ENCODE measurements at places on chromosomes 2 and 18.
A peak's percentile ranks its signal among the peaks of the same experiment; 100 is the strongest.

GRCh38 chr18:73900106-73900835 lies 247.4 kb downstream of the FBXO15 start:
- no peak for DNase-seq

DNA sequence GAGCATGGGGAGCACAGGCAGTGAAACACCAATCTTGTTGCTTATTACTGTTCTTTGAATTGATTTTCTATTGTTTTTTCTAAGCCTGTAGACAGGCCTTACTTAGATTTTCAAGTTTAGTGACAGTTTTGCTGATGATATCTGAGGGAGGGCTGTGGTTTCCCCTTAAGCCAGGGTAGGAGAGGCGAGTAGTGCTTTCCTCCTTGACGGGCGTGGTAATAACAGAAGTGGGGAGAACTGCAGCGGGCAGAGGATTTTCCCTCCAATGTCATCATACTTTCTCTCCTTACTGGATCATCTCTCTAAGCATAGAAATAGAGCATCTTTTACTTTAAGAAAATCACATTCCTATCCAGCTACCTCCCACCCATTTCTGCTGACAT lies 314.4 kb downstream of the ALK start:
- DNase-seq: no peak

DNA sequence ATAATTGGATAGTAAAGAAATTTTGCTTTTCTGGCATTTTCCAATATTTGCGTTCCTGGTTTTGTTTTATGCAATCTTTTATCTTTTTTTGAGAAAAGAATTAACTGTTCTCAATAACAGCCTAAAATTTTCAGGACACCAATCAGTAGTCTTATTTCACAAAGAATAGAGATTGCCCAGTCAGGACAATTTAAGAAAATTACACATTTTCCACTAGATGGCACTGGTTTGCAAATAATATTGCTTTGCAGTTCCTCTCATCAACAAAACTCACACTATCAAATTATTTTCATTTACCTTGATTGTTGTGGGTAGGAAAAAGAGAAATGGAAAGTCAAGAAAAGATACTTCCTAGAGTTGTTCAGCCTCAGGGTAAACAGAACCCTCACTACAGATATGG lies 2.4 kb upstream of the RBM45 start:
- DNase-seq: no peak

GRCh38 chr2:45895241-45895861 lies 243.9 kb downstream of the PRKCE start:
- no peak for DNase-seq

- DNase-seq: no peak
Observed at GRCh38 chr2:233967164-233967563, 50.0 kb downstream of the TRPM8 start.

GRCh38 chr2:172655091-172655837 lies 80.4 kb upstream of the RAPGEF4 start:
- no peak for DNase-seq

GRCh38 chr18:58789876-58790240 lies 74.8 kb upstream of the ZNF532 start:
- no peak for DNase-seq

DNA sequence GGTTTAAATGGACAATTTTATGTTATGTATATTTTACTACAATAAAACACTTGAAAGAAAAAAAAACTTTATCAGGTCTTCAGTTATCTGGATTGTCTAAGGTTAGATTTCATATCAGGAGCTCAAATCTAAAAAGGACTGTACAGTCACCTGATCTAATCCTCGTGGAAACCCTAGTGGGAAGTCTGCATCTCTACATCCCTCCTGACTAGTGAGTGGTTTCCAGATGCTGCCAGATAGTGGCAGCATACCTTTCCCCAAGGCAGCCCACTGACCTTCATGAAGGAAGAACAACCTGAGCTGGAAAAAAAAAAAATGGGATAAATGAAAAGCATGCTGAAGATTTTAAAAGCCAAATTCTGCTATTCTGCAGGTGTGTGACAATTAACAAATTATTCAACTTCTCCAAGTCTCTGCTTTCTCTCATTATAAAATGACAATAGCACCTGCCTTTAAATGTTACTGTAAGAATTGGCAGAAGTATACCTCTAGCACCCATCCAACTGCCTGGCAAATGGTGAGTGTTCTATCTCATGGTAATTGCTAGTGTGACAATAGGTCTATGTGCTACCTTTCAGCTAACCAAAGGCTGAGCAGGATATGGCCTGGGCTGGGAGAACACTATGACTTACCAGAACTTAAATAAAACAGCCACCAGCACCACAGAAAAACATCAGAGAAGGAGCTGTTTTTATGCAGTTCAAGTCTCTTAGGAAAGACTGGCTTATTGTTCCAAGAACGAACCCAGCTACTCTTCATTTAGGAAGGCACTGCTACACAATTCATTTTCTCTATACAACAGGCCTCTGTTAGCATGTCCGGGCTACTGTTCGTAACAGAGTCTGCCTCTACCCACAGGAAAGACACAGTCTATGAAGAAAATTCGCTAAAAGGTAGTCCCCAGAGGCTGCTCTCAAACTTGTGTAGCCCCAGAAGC lies 8.6 kb downstream of the CLASP1 start:
- DNase-seq: no peak

DNA sequence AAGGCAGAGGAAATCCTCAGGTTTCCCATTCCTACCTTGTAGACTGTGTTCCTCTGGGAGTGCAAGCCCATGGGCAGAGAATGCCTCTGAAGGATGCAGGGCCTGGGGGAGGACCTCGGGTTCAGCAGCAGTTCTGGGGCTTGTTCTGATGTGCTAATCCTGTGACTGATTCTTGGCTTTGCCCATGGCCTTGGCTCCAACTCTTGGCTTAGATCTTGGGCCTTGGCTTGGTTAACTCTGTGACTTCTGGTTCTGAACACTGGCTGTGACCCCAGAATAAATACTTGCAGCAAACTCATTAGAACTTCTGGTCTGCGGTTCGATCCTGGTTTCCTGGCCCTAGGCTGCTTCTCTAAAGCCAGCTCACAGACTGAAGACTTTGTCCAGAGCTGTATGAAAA lies 366.9 kb upstream of the ZEB2 start:
- DNase-seq: no peak

DNA sequence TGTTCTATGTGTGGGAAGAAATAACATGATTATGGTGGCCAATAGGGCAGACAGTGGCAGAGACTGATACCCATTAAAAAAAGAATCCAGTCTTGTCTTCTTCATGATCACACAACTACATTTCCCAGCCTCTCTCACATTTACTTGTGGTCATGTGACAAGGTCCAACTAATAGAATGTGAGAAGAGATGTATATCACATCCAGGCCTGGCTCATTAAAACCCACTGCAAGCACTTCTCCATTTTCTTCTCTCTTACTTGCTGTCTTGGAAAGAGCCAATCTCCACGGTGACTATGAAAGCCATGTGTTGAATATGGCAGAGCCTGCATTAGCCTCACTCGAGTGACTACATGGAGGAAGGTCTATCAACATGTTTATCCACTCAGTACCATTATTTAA lies 306.2 kb upstream of the ZEB2 start:
- DNase-seq: no peak

DNA sequence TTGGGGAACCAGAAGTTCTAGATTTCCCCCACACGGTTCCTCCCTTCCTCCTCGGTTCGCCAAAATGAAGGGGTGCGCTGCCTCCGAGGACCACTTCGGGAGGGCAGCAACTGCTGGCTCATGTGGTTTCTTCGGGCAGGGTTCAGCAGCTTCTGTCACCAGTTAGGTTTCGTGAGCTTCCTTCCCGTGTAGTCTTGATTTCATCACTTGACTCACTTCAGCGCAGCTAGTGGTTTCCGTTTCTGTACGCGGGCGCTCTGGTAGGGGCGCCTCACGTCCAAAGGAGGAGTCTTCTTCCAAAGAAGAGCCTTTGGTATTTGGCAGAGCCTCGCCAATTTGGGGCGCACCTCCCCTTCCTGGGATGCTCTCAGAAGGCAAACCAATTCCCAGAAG lies 485 bp upstream of the GALNT3 start:
- DNase-seq: peak; percentile 42

- no peak for DNase-seq
Observed at GRCh38 chr2:39488450-39488849, 51.4 kb upstream of the MAP4K3 start.

GRCh38 chr2:151842830-151843690 lies 14.8 kb upstream of the ARL5A start:
- DNase-seq: no peak

DNA sequence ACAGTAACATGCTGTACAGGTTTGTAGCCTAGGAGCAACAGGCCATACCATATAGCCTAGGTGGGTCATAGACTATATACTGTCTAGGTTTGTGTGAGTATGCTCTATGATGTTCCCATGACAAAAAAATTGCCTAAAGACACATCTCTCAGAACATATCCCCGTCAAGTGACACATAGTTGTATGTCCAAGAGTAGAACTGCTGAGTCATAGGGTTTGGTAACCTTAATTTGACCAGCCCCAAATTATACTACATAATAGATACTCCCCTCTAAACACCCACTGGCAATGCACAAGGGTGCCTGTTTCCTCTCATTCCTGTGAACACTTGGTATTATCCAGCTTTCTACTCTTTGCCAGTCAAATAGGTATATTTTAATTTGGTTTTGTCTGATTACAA lies 161.6 kb downstream of the LCLAT1 start:
- DNase-seq: no peak

DNA sequence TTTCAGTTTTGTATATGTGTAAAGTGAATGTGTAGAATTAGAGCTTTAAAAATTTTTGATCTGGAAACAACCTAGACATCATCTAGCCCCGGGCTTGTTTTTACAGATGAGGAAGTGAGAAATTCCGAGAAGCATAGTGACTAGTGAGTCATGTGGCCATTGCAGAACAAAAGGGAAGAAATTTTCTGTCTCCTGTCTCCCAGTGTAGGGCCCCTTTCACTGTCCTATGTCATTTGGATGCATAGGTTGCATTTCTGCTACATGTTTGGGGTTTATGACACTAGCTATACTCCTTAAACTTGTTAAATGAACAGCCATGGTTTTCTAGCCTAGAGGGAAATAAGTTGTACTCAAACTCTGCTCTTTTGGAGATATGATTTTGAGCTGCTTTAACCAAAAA lies 84.6 kb downstream of the PLCL1 start:
- no peak for DNase-seq

GRCh38 chr2:20349513-20349921 lies 1.1 kb downstream of the PUM2 start:
- DNase-seq: no peak

DNA sequence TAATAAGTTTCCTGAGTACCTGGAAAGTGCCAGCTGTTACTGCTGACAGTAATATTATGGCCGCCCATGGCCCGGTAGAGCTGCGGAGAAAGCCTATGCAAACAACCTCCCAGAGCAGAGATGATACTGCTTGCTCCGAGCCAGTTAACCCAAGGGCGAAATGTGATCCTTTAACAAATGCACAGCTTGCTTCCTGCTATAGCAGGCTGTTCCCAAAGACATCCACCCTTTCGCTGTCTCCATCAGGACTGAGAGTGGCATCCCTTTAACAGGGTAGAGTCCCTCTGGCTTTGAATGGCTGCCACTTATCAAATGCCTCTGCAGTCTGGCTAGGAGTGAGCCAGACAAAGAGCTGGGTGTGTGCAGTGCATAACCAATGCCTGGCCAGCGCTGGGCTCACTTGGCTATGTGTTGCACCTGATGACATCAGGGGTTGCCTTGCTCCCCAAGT lies 69.7 kb upstream of the DAPL1 start:
- DNase-seq: no peak

DNA sequence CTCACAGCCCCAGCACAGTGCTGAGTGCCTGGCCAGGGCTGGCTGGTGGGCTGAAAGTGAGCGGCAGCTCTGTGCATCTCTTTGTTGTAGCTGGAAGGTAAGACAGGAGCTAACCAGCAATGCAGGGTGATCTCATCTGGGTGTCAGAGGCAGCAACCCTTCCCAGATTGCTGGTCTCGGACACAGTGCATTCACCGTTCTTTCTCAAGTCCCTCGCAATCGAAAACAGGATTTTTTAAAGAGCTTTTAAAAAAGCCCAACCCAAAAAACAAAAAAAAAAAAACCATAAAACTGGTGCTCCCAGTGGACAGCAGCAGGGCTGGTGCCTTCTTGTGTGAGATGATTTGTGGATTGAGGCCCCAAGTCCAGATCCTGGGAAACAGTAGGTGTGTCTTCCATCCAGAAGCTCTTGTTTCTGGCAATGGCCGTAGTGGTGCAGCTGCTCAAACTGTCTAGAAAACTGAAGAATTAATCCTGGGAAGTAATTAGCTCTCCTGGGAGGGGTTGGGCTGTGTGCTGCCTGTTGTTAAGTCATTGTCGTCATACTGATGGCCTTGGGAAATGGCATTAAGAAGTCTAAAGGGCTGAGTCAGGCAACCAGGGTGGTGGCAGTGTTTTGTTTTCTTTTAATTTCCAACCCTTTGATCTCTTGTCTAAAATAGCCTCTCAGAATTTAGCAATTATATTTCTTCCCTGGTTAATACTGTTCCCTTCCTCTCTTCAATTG lies 156.7 kb downstream of the KLHL29 start:
- DNase-seq: no peak
